ENCODE measurements at places on chromosomes 13 and 19. TPM values are rescaled to one million over a fixed set of nuclear protein-coding genes. Genes with fewer than 3 reads are reported as not detected.

- DNase-seq, result peak; percentile 6
Measured at GRCh38 chr13:79405501-79405830, 589 bp downstream of the RBM26 start.

DNA sequence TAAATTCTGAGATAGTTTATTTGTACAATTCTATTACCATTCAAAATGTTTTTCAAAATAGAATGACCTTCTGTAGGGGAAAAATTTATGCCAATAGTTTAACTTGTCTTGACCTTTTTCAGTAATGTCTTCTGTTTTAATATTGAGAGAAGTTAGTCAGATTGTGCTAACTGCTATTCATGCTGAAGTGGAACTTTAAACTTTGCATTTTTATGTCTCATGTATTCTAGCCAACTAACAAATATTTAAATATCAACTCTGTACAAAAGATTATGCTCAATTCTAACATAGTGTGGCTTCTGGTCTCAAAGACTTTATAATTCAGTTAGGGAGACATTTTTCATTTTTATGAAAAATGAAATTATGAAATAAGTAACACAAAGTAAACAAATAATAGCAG lies 94.2 kb downstream of the WDFY2 start:
- DNase-seq, result no peak

DNA sequence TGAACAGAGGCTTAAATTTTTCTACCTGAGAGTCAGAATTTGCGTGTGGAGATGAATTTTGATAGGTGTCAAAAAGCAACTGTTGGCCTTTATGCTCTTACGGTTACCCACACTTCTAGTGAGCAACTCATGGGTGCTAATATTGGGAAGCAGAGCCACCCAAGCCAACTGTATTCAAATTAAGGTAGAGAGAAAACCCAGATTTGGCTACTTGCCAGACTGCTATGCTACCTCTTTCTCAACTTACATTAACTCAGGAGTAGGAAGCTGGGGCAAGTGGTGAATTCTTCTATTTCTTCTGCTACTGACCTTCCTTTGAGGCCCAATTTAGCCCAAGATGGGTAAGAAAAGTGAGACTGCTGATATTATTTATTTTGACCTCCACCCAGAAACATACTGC lies 83.9 kb downstream of the OLFM4 start:
- no peak for DNase-seq

GRCh38 chr19:51830274-51830673 lies 35.3 kb downstream of the FPR3 start:
- no peak for DNase-seq

The CD33 gene
- 0.22 TPM for total RNA-seq

DNA sequence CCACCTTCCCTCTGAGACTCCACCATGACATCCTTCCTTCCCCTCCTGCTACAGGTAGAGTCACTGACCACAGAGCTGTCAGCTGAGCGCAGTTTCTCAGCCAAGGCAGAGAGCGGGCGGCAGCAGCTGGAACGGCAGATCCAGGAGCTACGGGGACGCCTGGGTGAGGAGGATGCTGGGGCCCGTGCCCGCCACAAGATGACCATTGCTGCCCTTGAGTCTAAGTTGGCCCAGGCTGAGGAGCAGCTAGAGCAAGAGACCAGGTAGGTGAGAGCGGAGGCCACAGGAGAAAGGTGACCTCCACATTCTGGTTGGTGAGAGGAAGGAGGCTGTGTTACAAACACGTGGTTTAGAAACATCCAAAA lies 27.6 kb downstream of the KCNC3 start:
- DNase-seq, result no peak
